Thyroid gland (tissue), 4 donors: ENCODE measurements at places on chromosomes 7 and 10. TPM values are rescaled to one million over a fixed set of nuclear protein-coding genes. Genes with fewer than 3 reads are reported as not detected.

GRCh38 chr7:85172530-85172941 lies 14.3 kb downstream of the SEMA3D start:
- DNase-seq, result peak; percentile 75

- no peak for DNase-seq
Measured at GRCh38 chr10:22611425-22612115, 102.8 kb downstream of the PIP4K2A start.

DNA sequence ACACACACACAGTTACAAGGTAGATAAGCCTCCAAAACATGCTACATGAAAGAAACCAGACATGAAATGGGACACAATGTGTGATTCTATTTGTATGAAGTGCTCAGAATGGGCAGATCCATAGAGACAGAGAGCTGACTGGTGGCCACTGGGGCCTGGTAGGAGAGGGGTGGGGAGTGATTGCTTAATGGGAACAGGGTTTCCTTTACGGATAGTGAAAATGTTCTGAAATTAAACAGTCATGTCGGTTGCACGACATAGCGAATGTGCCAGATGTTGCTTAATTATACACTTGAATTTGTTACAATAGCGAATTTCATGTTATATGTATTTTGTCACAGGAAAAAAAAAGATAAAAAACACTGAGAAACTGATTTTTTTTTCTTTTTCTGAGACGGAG lies 122.3 kb downstream of the SPDYE5 start:
- no peak for DNase-seq

DNA sequence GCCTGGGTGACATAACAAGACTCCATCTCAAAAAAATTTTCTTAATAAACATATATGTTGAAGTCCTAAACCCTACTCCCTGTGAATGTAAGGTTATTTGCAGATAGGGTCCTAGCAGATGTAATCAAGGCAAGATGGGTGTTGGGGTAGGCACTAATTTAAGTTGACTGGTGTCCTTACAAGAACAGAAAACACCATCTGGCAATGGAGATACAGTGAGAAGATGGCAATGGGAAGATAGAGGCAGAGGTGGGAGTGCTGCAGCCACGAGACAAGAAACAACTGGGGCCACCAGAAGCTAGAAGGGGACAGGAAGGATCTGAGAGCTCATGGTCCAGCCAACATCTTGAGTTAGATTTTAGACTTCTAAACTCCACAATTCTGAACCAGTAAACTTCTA lies 606.4 kb downstream of the CNTNAP2 start:
- no peak for DNase-seq

DNA sequence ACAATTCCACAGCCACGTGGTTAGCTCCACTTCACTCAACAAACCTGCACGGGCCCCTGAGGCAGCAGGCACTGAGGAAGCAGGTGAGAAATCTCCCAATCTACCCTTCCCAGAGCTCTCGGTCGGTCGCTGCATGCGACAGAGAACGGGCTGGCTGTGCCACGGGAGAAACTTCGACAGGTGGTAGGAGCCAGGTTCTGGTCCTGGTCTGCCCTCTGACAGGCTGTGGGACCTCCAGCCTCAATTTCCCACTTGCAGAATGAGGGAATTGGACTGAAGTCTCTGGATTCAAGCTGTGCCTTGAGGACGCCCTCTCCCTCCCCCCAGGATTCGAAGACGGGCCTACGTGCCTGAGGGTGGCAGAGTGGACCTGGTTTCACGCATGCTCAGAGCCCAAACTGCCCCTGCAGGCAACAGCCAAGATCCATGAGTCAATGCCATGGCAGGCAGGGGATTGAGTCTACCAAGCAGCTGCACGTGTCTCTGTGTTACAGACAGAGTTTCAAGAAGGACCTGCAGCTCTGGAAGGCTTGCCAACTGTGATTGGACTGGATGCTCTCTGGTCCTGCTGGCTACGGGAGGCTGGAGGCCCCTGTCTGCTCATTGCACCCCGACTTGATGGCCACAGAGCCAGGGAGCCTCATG lies 215.0 kb downstream of the USP6NL start:
- DNase-seq, result no peak

The MARCHF5 gene
- total RNA-seq, result 25.8 TPM

The FAM25G gene
- not detected for total RNA-seq

The ACTA2 gene
- total RNA-seq, result 173 TPM
